ENCODE measurements at places on chromosomes 7 and 10.

GRCh38 chr7:28904578-28905048 is 53.5 kb downstream of the TRIL start:
- no peak for DNase-seq

GRCh38 chr7:24868741-24869140 is 111.2 kb downstream of the OSBPL3 start:
- DNase-seq: no peak

DNA sequence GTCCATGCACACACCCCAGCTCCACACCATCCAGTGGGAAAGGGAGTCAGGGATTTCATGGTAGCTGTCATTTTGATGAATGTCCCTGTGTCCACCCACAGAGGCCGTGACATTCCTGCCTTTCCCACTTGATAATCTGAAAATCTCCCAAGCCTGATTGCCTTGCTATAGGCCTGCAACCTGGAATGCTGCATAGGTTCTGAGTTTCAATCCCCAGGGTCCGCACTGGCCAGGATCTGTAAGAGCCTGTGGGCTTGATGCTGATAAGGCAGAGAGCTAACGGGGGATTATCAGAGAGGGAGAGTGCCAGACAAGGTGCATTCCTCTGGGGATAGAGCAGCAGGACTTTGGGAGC is 57.5 kb downstream of the RBM20 start:
- no peak for DNase-seq

- no peak for DNase-seq
Observed at GRCh38 chr7:131010029-131010716, 276.2 kb upstream of the KLF14 start.

GRCh38 chr7:26865094-26865388 is 651 bp upstream of the SKAP2 start:
- DNase-seq: no peak

- no peak for DNase-seq
Observed at GRCh38 chr7:106398786-106399185, 114.0 kb upstream of the NAMPT start.

DNA sequence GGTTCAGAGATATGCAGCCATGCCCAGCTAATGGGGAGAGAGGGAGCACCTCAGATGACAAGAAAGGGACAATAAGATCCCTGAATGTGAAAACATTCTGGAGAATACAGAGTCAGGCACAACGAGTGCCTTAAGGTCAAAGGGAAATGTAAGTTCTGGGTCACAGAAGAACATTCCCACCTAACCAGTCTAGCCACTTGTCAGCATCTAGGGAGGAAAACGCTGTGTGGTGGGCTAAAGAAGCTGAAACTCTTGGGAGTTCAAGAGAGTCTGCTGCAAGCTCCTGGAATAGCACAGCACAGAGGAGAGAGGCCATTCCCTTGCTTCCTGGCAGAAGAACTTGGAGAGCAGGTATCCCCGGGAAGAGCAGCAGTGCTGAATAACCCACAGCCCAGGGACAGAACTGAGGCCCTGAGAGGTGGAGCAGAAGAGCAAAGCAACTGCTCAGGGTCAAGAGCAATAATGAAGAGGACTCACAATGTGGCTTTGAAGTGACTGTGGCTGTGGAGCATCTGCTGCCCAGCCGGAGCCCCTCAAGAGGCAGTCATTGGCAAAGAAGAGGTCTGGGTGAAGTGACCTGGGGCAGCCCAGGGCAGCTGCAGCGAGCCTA is 182.3 kb downstream of the NPSR1 start:
- DNase-seq: no peak

GRCh38 chr10:30596013-30596412 is 33.5 kb downstream of the LYZL2 start:
- no peak for DNase-seq

DNA sequence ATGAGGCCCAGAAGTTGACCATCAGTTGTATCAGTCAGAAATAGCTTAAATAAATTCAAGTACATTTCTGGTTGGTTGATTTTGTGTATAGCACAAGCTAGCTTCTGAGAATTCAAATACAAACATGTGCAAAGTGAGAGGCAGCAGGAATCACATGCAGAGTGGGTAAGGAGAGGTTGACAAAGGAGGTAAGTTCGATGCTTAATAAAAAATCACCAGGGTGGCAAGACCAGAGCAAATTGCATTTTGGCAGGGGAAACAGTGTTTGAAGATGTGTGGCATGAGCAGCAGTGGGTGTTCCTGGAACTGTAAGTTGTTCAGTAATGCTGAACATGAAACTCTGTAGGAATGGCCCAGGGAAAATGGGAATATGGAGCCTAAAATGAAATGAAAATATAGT is 52.6 kb downstream of the GNAI1 start:
- no peak for DNase-seq

DNA sequence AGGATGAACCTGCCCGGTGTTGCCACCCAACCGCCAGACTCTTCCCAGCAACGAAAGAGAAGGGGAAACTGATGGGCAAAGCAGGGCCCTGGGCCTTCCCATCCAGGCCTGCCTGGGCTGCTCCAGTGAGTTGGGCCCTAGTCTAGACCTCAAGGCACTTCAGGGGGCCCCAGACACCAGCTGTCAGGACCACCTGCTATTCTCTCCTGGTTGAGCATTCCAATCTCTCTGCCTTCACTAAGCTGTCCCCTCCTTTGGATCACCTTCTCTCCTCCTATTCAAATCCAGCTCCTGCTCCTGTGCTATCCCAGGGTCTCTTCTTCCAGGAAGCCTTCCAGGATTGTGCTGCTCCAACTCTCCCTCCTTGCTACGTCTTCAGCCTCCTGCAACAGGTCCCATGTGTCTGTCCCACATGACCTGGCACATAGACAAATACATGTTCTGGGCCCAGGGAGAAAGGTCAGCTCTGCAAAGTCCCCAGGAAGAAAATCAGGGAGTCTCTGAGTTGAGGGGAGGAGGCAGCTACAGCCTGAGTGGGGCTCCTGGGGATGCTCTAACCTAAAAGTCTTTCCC is 3.1 kb downstream of the STX1A start:
- no peak for DNase-seq

DNA sequence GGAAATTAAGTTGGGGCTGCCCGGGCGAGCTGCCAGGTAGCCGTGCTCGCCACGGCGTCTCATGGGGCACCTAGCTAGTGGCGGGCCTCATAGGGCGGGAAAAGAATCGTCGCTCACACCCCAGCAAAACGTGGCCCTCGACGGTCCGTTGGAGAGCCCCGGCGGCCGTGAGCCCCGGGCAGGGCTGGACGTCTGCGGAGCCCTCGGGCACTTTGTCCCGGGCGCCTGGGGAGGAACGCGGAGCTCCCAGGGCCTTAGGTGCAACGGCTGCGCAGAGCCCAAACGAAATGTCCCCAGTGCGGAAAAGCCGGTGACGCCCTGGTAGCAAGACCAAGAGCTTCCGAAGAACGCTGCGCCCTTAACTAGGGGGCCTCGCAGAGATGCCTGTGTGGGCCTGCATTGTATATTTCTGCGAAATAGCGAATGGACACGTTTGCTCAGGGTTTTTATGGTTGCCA is 866 bp upstream of the SFMBT2 start:
- no peak for DNase-seq

- no peak for DNase-seq
Observed at GRCh38 chr10:12186323-12186722, 9.4 kb downstream of the NUDT5 start.

GRCh38 chr7:29996321-29996720 is 6.7 kb upstream of the SCRN1 start:
- no peak for DNase-seq

GRCh38 chr10:51886438-51887068 is 187.2 kb upstream of the CSTF2T start:
- no peak for DNase-seq

GRCh38 chr7:30459591-30460245 is 18.9 kb downstream of the NOD1 start:
- no peak for DNase-seq

DNA sequence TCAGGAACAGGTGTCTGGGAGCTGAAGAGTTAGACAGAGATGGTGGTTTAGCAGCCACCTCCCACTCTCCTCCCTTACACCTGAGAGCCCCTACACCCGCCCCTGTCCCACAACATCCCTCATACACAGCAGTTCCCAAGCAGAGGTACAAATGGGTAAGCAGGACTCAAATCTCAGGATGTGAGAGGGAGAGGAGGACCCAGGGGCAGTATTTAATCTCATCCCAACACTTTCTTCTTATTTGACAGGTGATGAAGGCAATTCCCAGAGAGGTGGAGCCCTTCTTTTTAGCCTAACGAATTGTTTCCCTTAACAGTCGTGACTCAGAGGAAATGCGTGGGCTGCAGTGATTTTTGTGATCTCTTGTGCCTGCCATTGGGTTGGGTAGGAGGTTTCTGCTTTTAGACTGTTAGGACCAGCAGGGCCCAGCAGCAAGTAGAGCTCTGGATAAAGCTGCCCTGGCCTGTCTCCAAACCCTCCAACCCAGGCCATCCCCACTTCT is 191.3 kb downstream of the HECW1 start:
- DNase-seq: no peak

GRCh38 chr7:157779206-157779605 is 442.4 kb downstream of the DNAJB6 start:
- DNase-seq: no peak

DNA sequence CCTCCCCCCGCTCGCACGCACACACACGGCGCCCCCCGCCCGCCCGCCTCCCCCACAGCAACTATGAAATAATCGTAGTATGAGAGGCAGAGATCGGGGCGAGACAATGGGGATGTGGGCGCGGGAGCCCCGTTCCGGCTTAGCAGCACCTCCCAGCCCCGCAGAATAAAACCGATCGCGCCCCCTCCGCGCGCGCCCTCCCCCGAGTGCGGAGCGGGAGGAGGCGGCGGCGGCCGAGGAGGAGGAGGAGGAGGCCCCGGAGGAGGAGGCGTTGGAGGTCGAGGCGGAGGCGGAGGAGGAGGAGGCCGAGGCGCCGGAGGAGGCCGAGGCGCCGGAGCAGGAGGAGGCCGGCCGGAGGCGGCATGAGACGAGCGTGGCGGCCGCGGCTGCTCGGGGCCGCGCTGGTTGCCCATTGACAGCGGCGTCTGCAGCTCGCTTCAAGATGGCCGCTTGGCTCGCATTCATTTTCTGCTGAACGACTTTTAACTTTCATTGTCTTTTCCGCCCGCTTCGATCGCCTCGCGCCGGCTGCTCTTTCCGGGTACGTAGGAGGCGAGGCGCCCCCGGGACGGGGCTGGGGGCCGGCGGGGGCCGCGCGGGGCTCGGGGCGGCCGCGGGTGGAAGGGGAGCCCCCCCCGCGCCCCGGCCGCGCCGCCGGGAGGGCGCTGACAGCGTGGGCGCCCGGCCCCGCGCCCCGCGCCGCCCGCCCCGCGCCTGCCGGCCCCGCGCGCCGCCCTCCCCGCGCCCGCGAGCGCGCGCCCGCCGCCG is 441 bp downstream of the BMI1 start:
- peak; percentile 29 for DNase-seq

DNA sequence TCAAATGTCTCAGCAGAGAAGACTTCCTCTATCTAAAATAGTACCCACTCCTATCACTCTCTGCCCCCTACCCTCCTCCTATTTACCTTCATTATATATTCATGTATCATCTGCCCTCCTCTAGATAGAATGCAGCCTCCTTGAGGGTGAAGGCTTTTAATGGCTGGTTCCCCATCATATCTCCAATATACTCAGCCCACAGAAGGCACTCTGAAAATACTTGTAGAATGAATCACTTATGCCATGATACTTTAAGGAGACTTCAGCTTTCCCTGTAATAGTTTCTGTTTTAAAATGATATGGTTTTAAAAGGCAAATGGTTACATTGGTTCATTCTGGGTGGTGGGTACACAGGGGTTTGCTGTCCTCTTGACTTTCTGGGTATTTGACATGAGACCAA is 25.3 kb downstream of the GFRA1 start:
- DNase-seq: no peak

All from NCI-H345 (cell line).